ENCODE measurements at places on chromosomes 11 and 22.

DNA sequence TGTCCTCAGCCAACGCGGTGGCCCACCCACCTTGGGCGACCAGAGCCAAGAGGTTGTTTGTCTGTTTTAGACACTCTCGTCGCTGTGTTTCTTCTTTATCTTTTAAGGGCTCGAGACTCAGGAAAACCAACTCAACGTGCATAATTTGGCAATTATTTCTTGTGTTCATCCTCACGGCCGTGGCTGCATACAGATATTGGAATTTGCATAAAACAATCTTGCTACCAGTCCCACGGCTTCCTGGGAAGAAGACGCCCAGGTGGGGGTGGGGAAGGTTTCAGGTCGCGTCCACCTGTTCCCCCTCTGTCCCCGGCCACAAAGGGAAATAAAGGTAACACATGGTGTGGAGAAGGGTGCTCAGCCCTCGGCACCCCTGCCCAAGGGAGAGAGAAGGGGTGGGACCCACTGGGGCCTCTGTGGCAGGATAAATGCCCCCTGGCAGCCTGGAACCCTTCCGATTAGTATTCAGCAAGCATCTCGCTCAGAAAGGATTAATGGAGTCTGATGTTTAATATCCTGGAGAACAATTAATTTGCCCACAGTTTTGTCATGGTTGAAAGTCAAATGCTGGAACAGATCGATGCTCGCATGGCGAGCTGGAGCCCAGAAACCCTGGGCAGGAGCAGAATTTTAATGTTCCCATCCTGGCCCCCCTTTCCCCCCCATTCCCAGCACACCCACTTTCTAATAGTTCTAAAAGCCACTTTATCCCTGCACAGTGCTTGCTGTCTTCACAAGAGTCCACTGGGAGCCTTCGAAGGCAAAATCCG lies 359.7 kb downstream of the MN1 start:
- no peak for DNase-seq

GRCh38 chr22:43722444-43722843 lies 89.7 kb downstream of the EFCAB6 start:
- DNase-seq: no peak

DNA sequence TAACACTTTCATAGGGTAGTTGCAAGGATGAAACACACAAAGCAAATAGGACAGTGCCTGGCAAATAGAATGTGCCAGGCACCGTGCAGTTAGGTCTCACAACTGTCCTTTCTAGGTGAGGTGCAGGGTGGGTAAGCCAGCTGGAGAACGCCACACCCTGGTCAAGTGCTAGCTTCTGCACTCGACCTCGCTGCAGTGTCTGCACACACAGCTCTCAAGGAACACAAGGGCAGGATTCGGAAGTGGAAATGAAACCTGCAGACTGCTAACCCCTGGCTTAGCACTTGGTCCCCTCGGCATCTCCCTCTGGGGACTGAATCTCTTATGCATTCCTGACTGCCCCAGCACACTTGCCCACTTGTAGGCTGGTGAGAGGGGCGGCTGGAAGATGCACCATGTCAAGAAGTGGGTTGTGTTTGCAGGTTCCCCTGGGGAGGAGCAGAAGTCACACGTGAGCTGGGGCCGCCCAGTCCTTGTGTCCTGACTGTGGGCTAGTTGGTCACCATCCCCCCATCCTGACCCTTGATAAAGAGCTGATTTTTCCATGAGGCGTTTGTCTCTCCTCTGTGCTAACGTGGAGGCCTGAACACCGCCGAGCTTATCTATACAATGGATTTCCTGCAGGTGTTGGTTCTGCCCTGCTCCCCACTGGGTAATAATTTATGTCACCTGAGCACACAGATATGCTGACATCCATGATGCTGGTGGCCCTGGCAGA lies 89.0 kb downstream of the MICAL2 start:
- DNase-seq: no peak

DNA sequence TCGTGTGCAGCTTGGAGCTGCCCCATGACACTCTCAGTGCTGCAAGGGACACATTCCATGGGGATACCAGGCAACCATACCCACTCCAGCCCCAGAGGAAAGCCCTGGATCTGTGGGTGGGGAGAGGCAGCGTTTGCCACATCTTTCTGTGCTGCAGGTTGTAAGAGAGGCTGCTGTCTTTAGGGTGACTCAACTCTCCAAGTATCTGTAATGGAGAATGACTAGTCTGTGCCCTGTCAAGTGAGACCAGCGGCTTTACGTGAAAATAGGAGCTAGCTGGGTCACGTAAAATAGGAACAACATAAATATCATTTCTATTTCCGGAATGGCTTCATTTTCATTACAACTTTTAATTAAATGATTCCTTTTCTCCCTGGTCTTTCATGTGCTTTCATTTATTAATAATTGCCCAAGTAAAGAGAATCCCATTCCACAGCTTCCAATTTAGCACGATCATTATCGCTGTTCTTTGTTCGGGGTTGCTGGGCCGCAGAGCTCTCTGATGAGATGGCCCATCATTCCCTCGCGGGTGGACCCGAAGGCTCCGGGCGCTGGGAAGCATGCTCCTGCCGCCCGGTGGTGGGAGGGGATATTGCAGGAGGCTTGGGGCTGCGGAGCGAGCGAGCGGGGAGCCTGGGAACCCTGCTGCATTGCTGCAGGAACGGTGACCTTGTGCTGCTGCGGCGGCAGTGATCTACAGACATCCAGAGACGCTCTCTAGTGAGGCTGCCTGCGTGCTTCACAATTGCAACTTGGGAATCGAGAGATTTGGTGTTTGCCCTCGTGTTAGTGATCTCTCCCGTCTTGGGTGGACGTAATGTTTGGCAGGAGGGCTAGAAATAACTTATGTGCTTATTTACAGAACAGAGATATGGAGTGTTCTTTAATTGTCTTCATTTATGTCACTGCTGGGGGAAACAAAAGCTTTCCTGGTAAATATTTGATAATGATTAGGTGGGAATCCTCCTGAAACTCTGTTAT lies 10.6 kb downstream of the SLC6A5 start:
- peak; percentile 10 for DNase-seq
